Activated CD4-positive, alpha-beta T cell treated with anti-CD3 and anti-CD28 coated beads, Interleukin-2, amount 50 U/mL, for 48 hours (primary cell): ENCODE measurements at places on chromosomes 1 and 21.

DNA sequence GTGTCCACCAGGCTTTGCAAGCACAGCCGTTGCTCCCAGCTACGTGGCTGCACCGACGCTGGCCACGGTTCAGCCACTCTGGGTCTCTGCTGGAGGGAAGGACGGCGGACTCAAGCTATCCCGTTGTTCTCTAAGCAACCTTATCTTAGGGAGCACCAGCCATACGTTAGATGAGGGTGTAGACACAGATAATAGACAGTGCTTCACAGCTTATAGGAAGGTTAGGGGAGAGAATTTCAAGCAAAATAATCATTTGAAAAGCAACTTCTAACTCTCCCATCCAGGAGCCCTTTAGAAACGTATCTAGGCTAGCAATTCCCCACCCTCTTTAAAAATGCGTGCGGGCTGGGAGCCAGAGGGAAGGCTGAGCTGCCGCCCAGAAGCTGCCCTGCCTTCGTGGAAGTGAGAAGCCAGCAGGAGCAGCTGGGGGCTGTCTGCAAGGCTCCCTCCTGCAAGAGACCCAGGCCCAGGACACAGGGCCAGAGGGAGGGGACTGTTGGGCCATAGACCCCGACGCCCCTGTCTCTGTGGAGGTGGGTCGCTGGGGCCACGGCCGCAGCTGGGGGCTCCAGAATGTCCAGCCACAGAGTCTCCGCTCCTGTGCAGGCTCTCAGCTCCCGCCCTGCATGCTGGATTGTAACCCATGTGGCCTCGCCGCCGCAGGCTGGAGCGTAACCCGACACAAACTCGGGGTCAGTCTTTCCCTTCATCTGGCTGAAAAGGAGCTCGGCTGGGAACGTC lies 31.2 kb upstream of the COL6A2 start:
- DNase-seq = no peak

DNA sequence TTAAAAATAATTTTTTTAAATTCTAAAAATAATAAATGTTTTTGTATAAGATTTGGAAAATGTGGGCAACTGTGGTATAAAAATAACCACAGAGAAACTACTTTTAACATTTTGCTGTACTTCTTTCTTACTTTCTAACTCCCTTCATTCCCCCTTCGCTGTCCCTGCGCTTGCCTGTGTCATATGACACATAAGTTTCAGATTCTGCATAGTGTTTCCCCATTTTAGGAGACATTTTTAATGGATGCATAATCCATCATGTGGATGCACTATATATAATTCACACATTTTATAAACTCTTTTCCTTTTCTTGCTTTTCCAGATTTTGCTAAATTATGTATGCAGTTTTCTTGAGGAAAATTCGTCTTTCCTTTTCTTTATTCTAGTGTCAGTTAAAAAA lies 16.3 kb downstream of the ATG4C start:
- no peak for DNase-seq

GRCh38 chr21:25640202-25640942 lies 1.3 kb downstream of the JAM2 start:
- peak; percentile 18 for DNase-seq

DNA sequence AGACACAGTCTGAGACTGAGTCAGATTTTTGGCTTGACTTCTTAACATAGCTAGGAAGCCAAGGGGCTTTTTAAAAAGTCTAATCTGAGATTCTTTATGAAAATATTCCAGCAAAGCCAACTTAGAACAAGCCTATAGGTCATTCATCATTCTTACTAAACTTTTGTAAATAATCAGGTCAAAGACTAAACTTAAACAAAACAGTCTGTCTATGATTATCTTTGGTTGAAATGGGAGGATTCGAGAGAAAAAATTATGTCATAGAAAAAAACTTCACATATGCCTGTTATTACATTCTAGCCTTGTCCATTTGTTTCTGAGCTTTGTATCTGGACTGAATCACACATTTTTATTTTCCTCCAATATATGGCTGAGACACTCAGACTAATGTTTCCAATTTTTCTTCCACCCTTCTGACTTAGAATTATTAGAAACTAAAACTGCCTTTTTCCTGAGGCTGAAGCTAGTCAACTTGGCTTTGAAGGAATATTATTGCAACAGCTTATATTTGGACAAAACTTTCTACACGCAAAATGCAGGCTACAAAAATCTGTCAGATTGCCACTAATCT lies 83.3 kb downstream of the ETS2 start:
- DNase-seq = no peak

- DNase-seq = no peak
Measured at GRCh38 chr1:59707178-59707791, 107.5 kb upstream of the HOOK1 start.

GRCh38 chr1:229385853-229386456 lies 43.1 kb upstream of the CCSAP start:
- no peak for DNase-seq

DNA sequence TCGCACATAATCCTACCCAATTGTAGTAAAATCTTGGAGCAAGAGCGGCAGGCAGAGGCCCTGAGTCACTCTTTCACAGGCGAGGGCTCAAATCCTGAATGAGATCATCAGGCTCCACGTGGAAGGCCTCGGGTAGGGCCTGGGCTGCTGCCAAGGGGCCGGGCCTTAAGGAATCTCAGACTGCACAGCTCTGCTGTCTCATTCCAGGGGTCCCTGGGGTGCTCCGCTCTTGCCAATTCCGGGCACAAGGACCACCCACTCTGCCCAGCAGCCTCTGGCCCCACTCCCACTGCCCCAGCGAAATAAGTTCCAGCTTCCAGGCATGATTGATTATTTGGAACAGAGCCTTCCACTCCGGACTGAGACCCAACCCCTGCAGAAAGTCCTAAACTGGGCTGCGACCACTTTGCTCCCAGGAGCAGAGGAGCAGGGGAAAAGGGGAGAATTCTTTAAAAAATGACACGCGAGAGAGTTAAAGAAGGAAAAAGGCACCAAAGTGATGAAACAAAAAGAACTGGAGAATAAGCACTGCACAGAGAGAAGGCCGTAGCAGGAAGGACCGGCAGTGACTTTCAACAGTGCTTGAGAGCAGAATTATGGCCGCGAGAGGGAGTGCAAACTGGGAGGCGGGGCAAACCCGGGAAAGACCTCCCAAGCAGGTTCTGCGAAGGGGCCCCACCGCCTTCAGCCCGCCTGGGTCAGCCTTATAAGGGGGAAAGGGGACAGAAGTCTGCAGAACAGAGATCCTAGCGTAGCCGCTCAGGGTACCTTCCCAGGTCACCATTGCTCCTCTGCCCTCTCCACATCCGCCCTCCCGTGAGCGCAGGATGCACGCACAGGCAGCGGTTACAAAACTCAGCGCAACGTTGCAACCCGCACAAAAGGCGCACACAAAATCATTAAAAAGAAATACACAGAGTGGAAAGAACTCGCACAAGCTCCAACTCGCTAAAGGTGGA lies 2.0 kb downstream of the ADAMTS1 start:
- peak; percentile 12 for DNase-seq

DNA sequence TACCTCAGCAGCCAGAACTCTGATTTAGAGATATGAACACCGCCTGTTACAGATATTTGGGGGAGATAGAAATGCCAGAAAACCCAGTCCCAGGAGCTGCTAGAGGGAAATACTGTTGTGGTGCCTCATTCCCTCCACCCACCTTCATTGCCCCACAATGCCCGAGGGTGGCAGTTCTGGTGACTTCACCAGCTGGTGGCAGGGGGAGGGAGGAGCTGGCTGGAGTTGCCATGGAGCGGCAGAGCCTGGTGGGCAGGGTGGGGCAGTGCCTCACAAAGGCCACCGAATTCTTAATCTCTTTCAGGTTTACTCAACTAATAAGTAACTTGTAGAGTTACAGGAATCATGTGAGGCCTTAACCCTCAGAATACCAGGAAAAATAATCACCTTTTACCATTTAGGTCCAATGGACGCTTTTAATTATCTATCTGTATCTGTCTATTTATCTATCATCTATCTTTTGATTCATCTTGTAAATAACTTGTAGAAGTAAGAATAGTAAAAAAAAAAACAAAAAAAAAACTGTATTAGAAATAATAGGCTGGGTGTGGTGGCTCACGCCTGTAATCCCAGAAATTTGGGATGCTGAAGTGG lies 11.7 kb upstream of the S100A11 start:
- DNase-seq = peak; percentile 79

DNA sequence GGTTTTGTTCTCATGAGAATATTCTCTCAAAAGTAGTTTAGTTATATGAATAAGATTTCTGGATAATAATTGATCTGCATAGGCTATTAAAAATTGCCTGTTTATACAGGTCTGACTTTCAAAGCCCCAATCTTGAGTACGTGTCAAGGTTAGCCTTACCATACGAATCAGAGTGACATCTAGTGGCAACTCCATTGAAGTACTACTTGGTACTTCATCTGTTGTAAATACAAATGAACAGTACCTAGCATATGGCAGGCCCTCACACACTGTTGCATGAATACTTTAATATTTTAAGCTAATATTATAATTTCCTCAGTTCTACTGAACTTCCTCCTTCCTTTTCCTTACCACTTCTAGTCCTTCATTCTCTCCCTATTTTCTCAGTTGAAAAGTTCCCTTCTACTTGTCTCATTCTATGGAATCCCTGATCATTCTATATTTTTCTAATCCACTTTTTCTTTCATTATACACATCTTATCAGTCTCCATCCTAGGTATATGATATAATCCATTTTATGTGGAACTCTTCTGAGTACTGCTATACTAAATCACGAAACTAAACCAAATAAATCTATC lies 101.2 kb downstream of the AKT3 start:
- DNase-seq = no peak

- no peak for DNase-seq
Measured at GRCh38 chr1:235502601-235503402, 1.4 kb downstream of the B3GALNT2 start.

DNA sequence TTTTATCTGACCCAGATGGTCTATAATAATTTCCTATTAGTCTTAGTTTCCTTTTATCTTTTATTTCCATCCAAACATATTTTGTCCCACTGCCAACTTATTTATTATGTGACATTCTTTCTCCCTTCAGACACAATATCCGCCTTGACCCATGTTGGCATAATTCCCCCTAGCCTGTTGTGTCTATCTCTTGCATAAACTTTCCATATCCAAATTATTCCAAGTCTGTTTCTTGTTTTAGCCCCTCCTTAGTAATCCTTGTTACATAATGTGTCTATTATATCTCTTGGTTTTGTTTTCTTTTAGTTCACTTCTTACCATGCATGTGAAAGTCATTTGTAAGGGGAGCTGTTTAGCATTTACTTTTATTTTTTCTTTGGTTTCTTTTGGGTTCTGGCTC lies 81.6 kb upstream of the CACHD1 start:
- no peak for DNase-seq

GRCh38 chr1:184958554-184959353 lies 15.6 kb downstream of the NIBAN1 start:
- no peak for DNase-seq

- no peak for DNase-seq
Measured at GRCh38 chr1:48920851-48921250, 144.2 kb upstream of the BEND5 start.

GRCh38 chr21:15289896-15290841 lies 225.4 kb upstream of the NRIP1 start:
- DNase-seq = no peak

- DNase-seq = no peak
Measured at GRCh38 chr1:13830616-13831280, 130.8 kb downstream of the PRDM2 start.

DNA sequence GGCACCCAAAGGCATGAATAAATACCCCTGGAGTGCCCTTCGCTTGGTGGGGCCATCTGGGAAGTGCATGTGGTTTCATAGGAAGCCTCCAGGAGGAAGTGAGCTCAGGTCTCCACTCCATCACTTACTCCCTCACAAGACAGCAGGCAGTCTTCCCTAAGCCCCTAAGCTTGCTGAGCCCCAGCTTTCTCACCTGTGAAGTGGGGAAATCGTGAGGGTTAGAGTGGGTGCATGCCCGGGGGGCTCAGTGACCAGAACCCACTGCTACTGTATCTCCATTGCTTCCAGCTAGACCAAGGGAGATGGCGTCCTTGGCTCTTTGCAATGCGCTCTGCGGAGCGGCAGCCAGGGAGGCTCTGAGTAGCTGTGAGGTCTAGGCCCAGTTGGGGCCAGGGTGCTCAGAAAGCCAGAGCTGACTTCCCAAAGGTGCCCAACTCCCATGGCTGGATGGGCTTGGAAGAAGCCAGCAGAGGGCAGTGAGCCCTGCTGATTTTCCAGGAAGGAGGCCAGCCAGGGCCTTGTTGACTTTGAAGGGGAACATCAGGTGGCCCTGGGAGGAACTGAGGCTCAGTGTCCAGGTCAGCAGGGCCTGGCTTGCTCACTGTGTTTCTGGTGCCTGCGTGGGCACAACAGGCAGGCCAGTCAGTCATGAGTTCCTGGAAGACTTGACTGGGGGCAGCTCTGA lies 27.3 kb downstream of the CDCP2 start:
- no peak for DNase-seq

GRCh38 chr1:12371053-12371452 lies 141.2 kb downstream of the VPS13D start:
- no peak for DNase-seq

DNA sequence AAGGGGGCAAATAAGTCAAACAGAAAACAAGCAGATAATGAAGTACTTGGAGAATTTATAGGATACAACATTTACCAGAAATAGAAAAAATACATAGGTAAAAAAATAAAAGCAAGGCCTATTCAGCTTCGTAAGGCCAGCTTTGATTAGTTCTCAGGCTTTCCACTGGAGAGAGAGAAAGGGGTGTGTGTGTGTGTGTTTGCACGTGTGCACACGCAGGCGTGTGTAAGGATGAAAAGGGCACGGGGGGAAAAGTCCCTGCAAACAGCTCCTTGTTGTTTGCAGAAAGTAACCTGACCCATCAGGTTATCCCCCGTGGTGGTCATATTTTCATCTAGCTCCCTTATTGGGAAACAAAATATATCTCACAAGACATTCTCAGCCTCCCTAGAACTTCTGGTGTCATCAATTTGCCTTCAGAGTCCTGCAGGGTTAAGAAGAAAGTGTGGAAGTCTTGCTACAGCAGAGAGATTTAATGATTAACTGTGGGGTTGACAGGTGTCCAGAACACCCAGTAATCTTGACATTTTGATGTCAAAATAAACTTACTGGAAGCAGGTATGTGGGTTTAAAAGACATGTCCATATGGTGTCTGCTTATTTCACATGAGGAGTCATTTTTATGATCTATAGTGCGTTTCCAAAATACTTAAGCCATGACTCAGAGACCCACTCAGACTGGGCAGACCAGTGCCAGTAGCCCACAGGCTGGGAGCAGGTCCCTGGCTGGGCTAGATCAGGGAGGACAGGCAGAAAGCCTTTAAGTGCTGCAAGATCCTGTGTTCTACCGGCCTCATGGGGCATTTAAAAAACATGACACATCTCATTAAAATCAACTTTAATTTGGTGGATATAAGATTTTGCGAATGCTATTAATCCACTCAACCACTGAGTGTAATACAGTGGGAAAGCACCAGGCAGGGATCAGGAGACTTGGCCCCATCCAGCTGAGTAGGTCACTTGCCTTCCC lies 487.6 kb upstream of the CAMK1G start:
- DNase-seq = no peak

- DNase-seq = no peak
Measured at GRCh38 chr1:54053745-54054437, 483 bp downstream of the TCEANC2 start.

- no peak for DNase-seq
Measured at GRCh38 chr21:45386728-45387371, 18.1 kb upstream of the COL18A1 start.

- no peak for DNase-seq
Measured at GRCh38 chr1:225746361-225747179, 31.1 kb upstream of the SRP9 start.

- DNase-seq = no peak
Measured at GRCh38 chr1:12649971-12650421, 6.1 kb downstream of the AADACL4 start.
